ENCODE measurements at places on chromosomes 3 and 15.

GRCh38 chr3:143081844-143082778 is 37.5 kb upstream of the CHST2 start:
- DNase-seq: peak; percentile 9

DNA sequence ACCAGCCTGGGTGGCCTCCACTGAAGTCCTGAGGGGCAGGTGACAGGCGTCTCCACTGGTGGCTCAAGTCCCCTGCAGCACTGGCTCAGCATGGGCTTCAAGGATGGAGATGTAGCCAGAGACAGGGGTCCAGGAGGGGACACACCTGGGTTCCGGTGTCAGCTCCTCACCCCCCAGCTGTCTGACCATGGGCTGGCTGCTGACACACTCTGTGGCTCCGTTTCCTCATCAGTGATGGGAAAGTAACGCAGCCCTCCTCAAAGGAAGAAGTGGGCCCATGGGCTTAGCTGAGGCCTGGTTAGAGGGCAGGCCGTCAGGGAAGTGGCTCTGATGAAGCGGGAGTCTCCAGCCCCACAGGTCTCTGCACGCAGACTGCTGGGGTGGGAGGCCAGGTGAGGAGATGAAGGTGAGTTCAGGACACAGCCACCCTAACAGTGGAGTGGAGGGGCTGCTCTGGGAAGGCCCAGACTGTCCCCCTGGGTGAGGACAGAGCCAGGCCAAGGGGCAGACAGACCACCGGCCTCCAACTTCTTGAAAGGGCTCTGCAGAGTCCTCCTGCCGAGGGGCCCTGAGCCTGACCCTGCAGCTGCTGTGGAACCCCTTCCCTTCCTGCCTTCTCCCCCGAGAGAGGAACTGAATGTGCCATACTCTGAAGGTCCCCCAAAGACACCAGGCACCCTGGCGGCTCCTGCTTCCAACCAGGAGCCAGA is 24.0 kb downstream of the PSTPIP1 start:
- peak; percentile 61 for DNase-seq

GRCh38 chr3:124121379-124122312 is 129.7 kb upstream of the ROPN1 start:
- DNase-seq: no peak

DNA sequence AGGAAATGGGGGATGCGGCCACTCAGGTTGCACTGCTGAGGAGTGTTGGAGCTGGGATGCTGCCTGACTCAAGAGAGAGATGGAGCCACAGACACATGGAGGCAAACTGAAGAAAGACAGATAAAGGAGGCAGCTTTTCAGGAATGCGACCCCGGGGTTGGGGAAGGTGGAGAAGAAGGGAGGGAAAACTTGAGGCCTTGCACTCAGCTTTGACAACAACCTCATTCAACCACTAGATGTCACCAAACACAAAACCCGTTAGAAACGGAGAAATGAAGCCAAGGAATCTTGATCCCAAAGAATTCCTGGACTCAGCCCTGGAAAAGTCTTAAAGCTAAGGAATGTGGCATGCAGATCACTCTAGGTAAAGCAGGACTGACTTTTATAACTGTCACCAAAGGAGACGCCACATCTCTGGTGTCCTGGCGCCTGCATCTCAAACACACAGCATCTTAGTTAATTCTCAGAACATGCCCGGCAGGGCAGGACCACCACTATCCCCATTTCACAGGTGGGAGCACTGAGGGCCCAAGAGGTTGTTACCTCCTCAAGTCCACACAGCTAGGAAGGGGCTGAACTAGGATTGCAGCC is 59.6 kb upstream of the LMCD1 start:
- DNase-seq: peak; percentile 22

DNA sequence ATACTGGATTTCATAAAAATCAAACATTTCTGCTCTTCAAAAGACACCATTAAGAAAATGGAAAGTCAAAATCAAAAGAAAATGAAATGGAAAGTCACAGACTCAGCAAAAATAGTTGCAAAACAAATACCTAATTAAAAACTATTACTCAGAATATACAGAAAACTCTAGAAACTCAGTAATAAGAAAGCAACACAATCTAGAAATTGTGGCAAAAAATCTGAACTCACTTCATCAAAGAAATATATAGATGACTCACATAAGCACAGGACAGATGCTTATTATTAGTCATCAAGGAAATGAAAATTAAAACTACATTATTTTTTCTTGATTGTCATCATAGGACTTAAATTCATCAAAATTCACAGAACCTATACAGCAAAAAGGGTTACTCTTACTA is 430.0 kb downstream of the SHQ1 start:
- DNase-seq: no peak

- DNase-seq: no peak
Measured at GRCh38 chr15:101807345-101807945, 4.1 kb downstream of the OR4F6 start.

DNA sequence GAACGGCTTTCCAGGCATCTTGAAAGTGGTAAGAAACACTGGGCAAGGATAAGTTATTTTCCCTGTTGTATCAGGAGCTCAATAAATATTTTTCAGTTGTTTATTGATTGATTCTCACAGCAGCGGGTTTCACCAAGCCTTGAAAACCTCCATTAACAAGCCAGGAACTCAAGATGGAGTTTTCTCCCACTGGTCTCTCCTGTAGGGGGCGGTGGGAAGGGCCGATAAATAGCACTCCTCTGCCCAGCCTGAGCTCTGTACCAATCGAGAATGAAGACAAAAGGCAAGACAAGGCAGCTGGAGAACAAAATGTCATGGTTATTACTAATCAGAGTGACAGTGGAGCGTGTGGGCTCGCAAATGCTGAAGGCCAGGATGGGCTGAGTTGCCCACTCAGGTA is 7.4 kb downstream of the HRH1 start:
- no peak for DNase-seq

DNA sequence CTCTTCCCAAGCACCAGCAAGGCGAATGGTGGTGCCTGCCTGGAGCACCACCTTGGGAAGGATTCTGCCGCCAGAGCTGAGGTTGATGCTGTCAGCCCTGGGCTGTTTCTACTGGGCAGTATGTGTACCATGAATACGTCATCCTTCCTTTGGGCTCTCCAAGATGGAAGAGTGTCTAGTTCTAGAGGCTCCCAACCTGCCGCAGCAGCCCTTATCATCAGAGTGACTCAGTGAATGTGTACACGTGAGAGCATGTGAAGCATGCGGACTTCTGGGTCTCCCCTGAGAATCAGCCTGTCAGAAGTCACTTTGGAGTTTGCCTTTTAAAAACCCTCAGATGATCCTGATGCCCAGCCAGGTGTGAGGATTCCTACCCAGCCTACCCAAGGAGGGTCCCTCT is 20.9 kb downstream of the PLA2G4D start:
- DNase-seq: no peak

GRCh38 chr3:194407423-194407822 is 8.4 kb upstream of the GP5 start:
- DNase-seq: no peak

DNA sequence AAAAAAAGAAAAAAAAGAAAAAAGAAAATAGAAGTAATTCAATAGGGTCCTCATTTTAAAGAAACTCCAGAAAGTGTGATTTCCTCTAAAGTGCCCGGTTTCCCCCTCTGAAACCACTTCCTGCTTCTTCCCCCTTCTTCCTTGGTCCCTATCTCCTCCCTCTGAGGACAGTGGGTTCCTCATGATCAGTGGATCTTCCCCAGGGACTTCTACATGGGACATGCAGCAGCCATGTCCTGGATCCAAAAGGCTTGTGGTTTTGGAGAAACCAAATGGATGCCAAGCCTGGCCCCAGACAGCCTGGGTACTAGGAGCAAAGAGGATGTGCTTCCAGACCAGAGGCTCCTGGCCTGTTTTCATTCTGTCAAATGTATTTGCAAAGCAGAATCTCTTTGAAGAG is 26.6 kb upstream of the SMAD6 start:
- DNase-seq: peak; percentile 27

- DNase-seq: peak; percentile 19
Measured at GRCh38 chr15:70580958-70581357, 182.4 kb downstream of the UACA start.

- no peak for DNase-seq
Measured at GRCh38 chr3:140091143-140091542, 156.2 kb downstream of the CLSTN2 start.

DNA sequence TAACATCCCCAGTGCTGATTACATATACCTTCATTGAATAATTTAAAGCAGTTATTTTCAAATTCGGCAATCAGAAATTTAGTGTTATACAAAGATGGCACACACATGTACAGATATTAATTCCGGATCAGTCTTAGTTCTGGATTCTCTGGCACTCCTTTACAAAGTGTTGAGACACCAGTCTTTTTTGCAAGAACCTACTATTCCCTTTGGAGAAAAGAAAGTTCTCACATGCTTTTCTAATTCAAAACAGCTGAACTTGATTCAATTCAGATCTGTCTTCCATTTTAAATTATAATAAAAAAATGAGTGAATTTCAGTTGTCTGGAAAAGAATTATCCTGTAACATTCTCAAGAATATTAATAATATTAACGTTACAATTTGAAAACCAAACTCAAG is 20.4 kb downstream of the CCDC191 start:
- no peak for DNase-seq

GRCh38 chr3:38487323-38487722 is 8.8 kb upstream of the EXOG start:
- DNase-seq: no peak

All from inflammatory macrophage (primary cell).